Stimulated activated CD4-positive, alpha-beta T cell treated with anti-CD3 and anti-CD28 coated beads, Interleukin-1b, Interleukin-23, amount 100 ng/mL, for 1 hour (primary cell): ENCODE measurements at places on chromosomes 5 and 9.

- DNase-seq = no peak
Measured at GRCh38 chr9:80157561-80157983, 585.8 kb downstream of the TLE4 start.

GRCh38 chr5:40841068-40841805 is at the start of gene CARD6:
Gene CARD6, plus strand, starts transcription at chr5:40841367. Its CDS starts 16 bp downstream, at chr5:40841383.
- DNase-seq = no peak

DNA sequence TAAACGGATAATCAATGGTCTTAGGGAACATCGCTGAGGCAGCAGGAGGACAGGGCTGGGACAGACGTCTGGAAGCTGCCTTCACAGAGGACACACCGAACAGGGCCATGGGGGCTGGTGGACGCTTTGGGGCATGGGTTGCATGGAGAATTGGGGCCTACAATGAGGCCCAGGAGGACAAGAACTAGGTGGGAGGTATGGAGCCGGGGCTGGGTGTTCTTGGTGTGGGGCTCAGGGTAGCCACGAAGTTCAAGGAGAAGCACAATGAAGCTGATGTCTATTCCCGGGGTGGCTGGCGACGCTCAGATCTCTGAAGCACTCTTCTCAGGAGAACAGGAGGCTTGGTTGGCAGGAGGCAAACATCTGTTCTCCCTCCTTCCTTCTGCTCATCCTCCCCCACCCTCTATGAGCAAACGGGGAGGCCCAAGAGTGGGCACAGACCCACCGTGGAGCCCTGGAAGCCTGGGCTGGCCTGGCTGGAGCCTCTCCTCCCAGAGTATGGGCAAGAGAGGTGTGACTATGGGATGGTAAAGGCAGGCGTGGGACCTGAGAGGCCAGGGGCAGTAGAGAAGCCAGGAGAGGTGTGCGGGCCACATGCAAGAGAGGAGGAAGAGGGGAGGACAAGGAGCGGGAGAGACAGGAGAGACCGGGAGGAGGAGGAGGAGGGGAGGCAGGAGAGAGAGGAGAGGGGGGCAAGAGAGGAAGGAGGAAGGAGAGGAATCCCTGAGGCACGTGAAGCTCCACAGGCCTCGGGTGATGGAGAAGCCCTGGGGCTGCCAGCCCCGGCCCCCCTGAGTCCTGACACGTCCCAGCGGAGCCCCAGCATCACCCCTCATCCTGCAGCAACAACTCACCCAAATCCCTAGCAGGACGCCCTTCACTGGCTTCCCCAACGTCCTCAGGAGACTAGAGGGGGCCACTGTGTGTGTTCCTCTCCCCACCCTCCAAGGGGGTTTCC is 159.1 kb downstream of the OLFM1 start:
- DNase-seq = no peak

- no peak for DNase-seq
Measured at GRCh38 chr9:24257726-24258125, 288.0 kb downstream of the IZUMO3 start.

- DNase-seq = no peak
Measured at GRCh38 chr9:124726886-124727285, 44.2 kb downstream of the NR6A1 start.

GRCh38 chr5:132608107-132608506 is 49.9 kb upstream of the IL13 start:
- no peak for DNase-seq

- DNase-seq = no peak
Measured at GRCh38 chr5:9474219-9475002, 71.5 kb downstream of the SEMA5A start.

GRCh38 chr5:9898319-9898718 is 268.2 kb upstream of the TAS2R1 start:
- no peak for DNase-seq

GRCh38 chr9:21728781-21729180 is 73.7 kb upstream of the MTAP start:
- DNase-seq = no peak

GRCh38 chr5:86452251-86452650 is 165.5 kb upstream of the COX7C start:
- no peak for DNase-seq

GRCh38 chr5:6342689-6343315 is 35.5 kb downstream of the MED10 start:
- no peak for DNase-seq
